ENCODE measurements at places on chromosomes 4 and X. TPM values are rescaled to one million over a fixed set of nuclear protein-coding genes. Genes with fewer than 3 reads are reported as not detected.

DNA sequence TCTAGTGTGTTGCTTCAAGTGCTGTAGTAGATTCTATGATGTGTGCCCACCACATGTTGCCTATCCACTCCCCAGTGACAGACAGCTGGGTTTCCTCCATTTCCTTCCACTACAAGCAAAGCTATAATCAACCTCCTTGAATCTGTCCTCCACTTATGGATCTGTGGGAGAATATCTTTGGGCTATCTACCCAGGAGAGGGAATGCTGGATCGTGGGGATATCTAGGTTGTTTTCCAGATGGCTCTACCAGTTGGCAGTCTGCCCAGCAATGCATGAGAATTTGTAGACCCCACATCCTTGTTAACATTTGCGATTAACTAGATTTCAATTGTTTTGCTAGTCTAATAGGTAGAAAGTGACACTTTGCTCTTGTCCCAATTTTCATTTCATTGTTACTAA lies 10.3 kb downstream of the NMU start:
- no peak for DNase-seq

GRCh38 chr4:103152381-103152780 lies 45.8 kb downstream of the CENPE start:
- DNase-seq = no peak

The CXCL3 gene
- total RNA-seq = not detected

DNA sequence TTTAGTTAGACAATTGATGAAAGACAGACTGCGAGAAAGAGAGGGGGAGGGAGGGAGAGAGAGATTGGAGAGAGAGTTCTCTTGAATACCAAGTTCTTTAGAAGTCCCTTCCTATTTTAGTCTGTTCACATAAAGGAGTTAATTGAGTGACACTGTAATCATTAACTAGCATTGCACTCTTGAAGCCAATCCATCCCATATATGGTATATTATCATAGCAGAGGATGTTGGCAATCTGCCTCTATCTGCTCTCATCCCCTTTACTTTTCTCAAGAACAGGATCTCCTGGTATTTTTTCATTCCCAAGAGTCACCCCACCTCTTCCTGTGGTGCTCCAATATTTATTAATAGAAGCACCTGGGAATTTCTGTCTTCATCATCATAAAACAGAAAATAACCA lies 959.6 kb upstream of the NDST4 start:
- no peak for DNase-seq

The DGKQ gene
- total RNA-seq = 17.2 TPM

The PDHA1 gene
- total RNA-seq = 251 TPM

DNA sequence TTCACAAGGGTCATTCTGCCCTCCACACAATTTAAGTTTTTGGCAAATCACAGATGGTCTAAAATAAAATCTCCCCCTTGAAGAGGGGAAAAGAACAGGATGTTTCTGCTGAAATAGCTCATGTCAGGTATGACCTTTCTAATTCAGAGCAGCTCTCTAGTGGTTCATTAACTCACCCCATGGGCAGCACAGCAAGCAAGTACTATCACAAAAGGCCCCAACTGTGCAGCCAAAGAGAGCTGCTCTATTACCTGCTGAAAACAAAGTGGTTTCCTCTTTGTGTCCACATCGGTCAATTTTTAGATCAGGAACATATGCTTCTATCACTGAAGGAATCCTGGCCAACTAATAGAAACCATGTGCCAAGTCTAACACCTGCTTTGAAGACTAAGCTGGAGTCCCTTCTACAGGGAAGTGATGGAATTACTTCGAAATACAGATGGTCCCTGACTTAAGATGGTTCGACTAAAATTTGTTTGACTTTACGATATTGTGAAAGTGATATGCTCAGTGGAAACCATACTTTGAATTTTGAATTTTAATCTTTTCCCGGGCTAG lies 164.3 kb downstream of the ENOX2 start:
- DNase-seq = no peak

The LUZP4 gene
- not detected for total RNA-seq

DNA sequence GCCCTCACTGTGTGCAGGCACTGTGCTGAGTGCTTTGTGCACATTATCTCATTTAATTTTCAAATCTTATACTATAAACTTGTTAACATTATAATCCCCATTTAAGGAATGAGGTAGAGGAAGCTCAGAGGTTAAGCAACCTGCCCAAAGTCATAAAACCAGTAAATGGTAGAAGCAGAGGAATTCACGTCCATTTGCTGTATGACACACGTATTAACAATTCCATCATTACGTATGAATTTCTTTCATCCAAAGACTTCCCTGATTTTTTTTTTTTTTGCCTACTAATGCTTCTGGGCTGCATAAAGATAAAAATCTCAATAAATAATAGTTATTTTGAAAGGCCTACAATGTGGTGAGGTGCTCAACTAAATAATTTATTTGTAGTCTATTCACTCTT lies 64.5 kb upstream of the H2AZ1 start:
- no peak for DNase-seq

The HPGDS gene
- total RNA-seq = 0.18 TPM

DNA sequence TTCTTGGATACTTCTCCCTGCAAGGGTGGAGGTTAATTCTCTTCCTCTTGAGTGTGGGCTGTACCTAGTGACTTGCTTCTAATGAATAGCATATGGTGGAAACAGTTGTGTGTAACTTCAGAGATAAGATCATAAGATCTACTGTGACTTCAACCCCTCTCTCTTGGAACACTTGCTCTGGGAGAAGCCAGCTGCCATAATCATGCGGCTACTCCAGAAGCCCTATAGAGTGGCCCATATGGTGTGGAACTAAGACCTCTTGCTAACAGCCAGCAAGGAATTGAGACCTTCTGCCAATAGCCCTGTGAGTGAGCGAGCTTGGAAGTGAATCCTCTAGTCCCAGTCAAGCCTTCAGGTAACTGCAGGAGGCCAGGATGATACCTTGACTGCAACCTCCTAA lies 81.1 kb downstream of the RBMX2 start:
- DNase-seq = no peak

DNA sequence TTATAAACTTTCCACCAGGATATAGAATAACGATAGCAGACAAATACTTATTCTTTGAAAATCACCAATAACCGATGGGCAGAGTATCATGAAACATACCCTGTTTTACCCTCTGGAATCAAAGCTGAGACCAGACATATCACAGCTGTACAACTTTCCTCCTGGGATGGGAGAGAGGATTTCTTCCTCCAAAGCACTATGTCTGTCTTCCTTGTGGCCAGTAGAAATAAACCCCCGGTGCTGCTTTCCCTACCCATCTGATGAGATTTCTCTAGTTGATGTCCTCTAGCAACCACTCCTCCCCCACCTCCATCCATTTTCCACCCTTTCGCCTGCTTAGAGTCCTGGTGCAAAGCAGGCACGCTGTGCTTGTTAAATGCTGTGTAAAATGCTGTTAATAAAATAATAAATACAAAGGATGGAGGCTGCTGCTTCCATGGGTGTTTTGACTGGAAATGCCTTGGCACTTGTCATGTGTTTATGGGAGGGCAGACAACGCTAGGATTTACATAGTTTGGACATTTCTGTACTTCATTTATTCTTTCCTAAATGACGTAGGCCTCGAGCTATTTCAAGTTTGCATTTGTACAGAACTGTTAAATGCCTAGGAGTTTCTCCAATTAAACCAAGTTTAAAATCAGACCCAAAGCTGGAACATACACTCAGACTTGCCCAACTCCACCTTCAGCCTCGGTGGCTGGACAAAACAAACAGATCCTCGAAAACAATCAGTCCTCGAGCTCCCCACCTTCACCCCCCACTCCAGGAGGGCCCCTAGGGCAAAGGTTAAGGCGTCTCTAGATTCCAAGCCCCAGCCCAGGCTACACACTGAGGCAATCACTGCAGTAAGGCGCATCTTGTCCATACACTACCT lies 10.1 kb downstream of the BCOR start:
- no peak for DNase-seq

- no peak for DNase-seq
Measured at GRCh38 chr4:22356987-22357596, 158.8 kb downstream of the ADGRA3 start.

The CLGN gene
- not detected for total RNA-seq

- DNase-seq = no peak
Measured at GRCh38 chrX:35380808-35381700, 417.1 kb upstream of the MAGEB16 start.

DNA sequence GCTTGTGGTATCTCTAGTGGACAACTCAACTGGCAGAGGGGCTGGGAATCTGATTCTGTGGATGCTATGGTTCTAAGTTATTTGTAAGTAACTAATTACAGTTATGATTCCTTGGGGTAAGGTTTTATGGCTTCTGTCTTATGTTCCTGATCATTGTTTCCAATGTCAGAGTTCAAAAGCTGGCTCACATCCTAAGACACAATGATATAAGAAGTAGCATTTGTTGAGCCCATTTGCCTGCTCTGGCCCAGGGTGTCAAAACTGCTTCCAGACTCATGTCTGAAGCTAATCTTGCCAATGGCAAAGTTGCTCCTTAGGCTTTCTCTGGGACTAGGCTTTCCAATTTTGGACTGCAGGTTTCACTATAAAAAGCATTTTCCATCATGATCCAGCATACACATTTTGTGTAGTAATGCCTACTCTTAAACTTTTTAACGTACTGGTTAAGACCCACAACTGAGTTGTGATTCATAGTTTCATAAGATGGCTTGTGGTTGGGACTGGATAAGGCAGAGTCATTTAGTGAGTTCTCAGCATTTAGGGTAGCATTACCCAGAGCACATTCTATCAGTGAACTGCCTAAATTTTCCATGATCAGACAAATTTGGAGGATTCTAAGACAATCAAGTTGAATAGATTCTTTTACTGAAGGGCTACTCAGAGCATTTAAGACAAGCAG lies 50.0 kb downstream of the CCNI start:
- DNase-seq = no peak

DNA sequence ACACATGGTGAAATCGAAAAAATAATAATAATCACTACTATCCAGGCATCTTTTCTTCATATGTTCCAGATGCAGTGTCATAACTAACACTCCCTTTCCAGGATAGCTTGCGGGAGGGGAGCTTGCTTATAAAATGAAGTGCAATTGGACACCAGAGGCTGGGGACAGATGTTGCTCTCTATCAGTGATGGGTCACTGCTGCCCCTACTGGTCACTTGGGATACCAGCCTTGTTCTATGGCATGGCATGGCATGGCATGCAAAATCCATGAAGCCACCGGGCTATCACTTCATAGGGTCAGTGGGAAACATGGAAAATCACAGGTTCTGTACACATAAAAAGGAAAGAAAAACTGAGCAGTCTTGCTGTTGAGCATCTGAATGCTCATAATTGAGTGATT lies 168.1 kb downstream of the GLRA2 start:
- DNase-seq = no peak

The DCLK2 gene
- total RNA-seq = not detected

- no peak for DNase-seq
Measured at GRCh38 chrX:84168095-84168494, 19.9 kb downstream of the RPS6KA6 start.

GRCh38 chrX:23504540-23504884 lies 162.8 kb upstream of the PRDX4 start:
- DNase-seq = no peak

Data from CD8-positive, alpha-beta memory T cell (primary cell).